ENCODE measurements at places on chromosomes 11 and 22.

DNA sequence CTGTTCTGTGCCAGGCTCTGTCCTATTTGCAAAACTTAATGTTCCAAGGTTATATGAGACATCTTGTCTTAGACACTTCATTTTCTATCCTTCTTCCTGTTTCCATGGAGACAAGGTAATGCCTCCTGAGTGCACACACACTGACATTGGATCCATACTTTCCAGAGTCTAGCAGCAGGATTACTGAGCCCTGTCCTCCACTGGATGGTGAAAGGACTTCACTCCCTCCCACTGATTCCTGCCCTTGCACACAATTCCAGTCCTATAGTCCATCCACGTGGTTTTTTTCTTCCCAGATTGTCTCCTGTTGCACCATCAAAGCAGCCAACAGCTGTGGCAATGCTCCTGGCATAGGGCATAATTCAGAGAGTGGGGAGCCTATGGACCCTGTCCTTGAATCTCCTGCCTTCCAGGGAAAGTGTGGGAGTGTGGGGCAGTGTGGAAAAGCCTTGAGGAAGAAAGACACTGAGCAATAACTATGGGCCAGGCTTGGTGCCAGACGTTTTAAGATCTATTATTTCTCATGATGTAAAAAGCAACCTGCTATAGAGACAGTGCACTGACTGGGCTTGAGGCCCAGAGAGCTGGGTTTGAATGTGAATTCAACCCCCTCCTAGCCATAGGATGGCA, 31.3 kb downstream of the SERPINH1 start:
- DNase-seq = no peak

GRCh38 chr22:20141186-20142077, 9.4 kb downstream of the CCDC188 start:
- no peak for DNase-seq

DNA sequence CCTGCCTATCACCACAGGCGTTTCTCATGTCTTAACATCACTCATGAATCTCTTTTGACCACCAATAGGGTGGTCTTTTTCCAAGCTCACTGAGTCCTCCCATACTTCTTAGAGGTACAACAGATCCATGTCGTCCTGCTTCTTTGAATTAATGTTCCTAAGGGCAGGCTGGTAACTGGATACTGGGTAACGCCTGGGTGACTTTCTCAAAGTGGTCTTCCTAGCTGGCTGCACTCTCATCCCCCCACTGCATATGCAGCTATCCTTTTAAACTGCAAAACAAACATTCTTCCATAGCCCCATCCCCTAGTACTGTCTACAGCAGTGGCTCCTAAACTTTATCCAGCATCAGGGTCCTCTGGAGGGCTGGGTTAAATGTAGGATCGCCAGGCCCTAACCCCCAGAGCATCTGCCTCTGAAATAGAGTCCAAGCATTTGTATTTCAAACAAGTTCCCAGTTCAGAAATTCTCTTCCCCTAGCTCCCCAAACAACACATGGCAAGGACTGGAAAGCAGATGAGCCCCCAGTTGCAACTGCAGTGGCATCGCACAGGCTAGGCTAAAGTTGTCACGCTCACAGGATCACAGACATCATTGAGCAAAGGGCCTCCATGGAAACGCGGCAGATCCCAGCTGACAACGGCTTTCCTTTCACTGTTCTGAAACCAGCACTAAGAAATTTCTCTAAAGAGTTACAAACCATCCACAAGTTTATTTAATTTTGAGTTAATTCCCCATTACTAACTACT, 204.9 kb downstream of the LARGE1 start:
- DNase-seq = no peak

- no peak for DNase-seq
Measured at GRCh38 chr11:84140386-84141169, 854.4 kb upstream of the CCDC90B start.

DNA sequence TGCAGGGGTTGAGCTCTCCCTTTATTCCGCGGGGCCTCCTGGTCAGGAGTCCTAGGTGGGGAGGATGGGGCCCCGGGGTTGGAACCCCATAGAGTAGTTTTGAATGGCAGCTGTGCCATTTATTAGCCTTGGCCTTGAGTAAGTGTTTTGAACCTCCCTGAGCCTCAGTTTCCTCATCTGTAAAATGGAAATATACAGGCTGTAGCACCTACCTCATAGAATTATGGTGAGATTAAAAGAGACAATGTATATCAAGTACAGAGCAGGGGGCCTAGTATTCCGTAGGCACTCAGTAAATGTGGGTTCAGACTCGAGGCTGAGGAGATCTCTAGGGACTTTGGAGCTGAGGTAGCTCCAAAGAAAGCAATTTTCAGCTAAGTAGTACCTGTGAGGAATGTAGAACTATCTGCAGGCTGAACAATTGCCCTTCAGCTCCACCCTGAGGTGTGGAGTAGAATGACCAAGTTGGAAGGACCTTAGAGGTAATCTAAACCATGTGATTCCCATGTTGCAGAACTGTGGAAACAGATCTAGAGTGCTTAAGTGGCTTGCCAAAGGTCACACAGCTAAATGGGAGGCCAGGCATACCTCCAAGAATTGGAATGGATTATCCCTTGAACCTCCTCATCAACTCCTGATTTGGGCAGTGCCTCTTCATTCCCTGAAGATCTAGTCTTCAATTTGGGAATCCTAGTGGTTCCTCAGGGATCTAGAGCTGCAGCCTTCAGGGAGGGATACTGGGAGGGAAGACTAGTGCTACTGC, 682 bp downstream of the PGAP2 start:
- peak; percentile 26 for DNase-seq

GRCh38 chr11:107719073-107719472, 7.2 kb upstream of the SLN start:
- DNase-seq = no peak

GRCh38 chr11:100687630-100688395, 725 bp downstream of the ARHGAP42 start:
- DNase-seq = no peak

GRCh38 chr11:2223153-2223794, 47.1 kb downstream of the ASCL2 start:
- DNase-seq = no peak

- DNase-seq = no peak
Measured at GRCh38 chr11:47553406-47553743, 443 bp upstream of the CELF1 start.

DNA sequence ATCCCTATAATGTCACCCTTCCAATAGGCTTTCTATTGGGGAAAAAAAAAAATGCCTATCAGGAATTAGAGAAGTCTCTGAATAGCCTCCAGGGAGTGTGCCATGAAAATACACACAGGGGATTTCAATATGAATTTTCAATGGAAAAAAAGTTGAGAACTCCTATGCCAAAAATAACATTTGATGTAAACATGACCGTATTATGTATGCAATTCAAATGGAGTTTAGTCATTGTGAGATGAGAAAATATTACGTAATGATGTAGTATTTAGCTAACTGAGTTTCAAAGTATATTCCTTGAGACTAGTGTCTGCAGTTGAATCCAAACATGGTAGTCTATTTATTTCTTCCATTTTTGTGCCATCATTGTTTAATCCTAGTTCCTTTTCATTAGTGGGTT, 182.3 kb downstream of the BLID start:
- no peak for DNase-seq

- no peak for DNase-seq
Measured at GRCh38 chr11:2797121-2797711, 88.4 kb downstream of the CDKN1C start.

- DNase-seq = no peak
Measured at GRCh38 chr11:33266393-33267215, 9.4 kb downstream of the HIPK3 start.

GRCh38 chr11:87368151-87368550, 330.4 kb downstream of the TMEM135 start:
- DNase-seq = no peak

DNA sequence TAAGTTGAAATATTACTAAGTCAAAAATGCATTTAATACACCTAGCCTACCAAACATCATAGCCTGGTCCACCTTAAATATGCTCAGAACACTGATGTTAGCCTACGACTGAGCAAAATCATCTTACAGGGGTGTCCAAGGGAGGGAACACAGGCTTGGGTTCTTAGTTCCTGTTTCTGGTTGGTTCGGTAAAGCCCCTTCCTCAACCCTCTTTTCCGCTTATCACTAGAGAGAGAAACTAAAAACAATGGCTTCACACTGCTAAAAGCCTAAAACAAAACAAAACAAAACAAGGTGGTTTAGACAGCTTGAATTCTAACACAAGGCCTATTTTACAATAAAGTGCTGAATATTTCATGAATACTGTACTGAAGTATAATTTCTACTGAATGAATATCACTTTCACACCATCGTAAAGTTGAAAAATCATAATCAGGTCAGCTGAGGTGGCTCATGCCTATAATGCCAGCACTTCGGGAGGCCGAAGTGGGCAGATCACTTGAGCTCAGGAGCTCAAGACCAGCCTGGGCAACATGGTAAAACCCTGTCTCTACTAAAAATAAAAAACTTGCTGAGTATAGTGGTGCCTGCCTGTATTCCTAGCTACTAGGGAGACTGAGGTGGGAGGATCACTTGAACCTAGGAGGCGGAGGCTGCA, 118.0 kb downstream of the SIK3 start:
- no peak for DNase-seq

DNA sequence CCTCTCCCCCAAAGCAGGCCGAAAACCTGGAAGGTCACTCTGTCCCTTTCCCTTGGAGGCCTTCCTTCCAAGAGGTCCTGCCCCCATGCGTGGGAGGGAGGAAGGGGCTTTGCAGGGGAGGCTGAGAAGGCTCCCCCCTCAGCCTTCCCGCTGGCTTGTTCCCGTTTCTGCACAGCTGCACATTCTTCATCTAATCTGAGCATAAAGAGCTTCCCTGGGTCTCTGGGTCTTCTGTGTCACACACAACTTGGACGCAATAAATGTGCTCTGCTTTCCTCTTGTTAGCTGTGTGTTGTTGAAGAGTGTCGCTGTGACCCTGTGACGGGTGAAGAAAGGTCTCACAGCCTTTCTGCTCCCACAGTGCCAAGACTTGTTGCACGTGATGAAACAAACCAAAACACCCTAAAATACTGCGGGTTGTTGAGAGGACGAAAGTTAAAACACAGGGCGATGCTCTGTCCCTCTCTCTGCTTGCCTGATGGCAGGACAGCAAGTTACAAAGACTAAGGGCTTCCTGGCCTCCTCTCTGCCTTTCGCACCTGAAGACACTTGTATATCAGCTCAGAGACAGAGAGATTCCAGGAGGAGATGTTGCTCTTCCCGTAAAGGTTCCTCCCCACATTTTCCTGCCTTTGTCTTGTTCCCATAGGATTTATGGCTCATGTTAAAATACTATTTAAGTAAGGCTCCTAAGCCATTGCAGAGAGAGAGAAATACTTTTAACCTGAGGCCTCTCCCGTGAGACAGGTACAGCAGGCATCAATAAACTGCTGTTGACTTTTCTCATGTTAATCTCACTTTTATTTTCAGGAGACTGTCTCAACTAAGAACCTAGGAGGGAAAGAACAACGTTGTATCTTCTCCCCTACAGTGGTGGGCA, 15.4 kb upstream of the IFITM3 start:
- no peak for DNase-seq

DNA sequence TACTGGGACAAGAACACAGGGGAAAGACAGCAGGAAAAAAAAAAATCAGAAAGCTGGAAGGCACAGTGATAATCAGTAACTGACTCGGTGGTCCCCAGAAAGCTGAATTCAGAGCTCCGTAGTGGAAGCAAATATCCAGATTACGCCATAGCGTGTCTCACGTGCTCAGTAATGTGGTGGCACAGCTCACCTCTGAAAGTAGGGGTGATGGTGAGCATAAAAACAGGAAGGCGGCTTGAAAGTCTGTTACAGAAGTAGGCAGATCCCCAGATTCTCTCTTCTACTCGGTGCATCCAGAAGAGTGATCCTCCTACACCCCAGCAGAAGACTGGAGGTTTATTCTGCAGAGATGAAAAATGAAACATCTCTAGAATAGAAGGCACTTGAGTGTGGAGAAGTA, 11.1 kb upstream of the OR8B3 start:
- DNase-seq = no peak

DNA sequence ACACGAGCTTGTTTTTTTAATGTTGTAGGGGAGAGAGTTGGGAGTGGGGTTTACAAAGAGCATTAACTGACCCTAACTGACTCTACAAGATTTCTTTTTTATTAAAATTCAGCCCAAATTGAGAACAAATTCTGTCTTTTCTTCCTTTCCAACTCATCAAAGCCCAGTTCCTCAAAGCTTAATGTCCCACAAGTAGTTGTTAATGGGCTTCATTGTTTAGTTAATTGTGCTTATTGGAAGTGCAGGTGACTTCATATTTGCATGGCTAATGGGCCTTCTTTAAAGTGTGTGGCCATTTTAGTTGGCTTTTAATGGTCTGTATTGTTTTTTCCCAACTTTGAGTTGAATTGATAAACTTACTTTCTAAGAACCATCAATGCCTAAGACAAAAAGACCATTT, 39.8 kb downstream of the MPPED2 start:
- DNase-seq = no peak

GRCh38 chr11:37322333-37323194, 724.5 kb upstream of the RAG2 start:
- no peak for DNase-seq

DNA sequence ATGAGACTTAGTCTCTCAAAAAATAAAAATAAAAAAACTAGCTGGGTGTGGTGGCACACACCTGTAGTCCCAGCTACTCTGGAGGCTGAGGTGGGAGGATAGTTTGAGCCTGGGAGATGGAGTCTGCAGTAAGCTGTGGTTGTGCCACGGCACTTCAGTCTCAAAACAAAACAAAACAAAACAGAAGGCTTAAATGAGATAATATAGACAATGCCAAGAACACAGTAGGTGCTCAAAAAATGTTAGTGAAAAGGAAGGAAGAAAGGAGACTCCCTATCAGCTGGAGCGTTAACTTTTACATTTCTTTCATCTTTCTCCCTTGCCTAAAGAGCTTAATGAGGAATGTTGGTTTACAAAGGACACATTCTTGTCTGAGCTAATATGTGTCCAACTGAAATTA, 4.1 kb upstream of the ASCC2 start:
- no peak for DNase-seq

GRCh38 chr22:41596776-41597634, 7.4 kb upstream of the PMM1 start:
- no peak for DNase-seq

DNA sequence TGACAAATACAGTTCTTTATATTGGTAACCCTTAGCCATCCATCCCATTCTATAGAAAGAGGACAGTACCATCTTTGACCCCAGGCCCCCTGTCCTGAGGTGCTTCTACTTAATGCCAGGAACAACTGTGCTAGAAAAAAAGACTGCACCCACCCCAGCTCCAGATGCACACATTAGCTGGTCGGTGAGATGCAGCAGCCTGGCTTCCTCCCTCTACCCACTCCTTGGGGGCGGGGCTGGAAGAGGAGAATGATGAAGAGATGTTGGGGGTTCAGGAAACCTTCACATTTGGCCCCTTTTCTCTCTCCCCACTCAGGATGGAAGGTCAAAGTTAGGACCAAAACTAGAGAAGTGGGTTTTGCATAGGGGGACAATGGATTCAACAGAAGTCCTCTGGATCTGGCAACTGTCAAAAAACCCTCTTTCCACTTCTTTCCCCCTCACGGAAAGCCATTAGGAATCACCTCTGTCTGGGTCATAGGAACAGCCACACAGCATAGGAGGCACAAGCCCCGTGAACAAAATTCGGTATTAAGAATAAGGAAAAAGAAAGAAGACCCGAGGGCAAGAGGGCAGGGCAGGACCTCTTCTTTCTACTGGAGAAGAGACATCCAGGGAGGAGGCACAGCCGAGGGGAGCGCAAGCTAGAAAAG, 755 bp downstream of the NRIP3 start:
- no peak for DNase-seq

All from T-helper 22 cell (primary cell).